ENCODE measurements at places on chromosomes 12 and 14.

DNA sequence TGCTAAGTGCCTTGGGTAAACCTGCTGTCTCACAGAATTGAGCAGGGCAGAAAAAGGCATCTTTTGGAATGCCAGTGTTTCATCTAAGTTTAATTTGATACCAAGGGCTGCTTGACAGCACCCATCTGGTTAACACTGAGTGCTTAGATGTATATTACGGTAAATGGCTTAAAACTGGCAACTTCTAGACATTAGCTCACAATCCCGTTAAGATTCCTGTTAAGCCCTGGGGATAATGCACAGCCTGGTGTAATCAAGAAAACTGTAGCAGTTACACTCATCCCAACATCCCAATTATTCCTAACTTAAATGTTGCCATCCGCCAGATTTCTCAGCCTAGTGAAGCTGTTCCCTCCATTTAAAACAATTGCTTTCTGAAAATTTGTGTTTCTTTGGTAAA is 29.9 kb downstream of the PPFIBP1 start:
- DNase-seq: no peak

DNA sequence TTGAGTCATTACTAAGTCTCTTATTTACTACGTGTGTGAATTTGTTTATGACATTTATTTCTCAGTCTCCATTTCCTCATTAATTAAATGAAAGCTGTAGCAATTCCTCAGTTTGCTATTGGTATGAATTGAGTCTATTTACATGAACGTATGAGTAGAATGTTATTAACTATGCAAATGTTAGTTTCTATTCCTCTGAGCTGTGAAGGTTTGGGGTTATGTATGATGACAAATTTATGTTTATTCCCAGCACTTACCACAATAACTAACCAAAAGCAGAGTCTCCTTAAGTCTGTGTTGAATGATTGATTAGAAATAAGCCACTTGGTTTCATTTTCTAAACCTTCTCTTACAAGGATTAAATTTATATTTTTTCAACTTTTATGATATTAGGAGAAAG is 1340.9 kb downstream of the FSCB start:
- DNase-seq: no peak

DNA sequence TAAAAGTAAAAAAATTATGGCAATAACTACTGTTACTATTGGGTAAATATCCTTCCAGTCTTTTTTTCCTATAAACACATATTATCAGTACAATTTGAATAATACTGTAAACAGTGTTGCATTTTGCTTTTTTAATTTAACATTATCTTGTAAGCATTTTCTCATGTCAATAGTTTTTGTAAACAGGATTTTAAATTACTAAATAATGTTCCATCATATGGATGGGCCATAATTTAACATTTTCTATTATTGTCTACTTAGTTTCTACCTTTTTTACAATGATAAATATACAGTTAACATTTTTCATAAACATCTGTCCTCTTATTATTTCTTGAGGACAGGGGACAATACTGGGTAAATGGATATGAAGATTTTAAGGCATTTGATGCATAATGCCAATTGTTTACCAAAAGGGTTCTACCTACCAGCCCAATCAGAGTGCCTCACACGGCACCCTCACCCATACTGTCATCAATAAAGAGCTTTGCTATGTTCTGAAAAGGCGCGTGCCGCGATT is 759 bp upstream of the ACVR1B start:
- DNase-seq: no peak

DNA sequence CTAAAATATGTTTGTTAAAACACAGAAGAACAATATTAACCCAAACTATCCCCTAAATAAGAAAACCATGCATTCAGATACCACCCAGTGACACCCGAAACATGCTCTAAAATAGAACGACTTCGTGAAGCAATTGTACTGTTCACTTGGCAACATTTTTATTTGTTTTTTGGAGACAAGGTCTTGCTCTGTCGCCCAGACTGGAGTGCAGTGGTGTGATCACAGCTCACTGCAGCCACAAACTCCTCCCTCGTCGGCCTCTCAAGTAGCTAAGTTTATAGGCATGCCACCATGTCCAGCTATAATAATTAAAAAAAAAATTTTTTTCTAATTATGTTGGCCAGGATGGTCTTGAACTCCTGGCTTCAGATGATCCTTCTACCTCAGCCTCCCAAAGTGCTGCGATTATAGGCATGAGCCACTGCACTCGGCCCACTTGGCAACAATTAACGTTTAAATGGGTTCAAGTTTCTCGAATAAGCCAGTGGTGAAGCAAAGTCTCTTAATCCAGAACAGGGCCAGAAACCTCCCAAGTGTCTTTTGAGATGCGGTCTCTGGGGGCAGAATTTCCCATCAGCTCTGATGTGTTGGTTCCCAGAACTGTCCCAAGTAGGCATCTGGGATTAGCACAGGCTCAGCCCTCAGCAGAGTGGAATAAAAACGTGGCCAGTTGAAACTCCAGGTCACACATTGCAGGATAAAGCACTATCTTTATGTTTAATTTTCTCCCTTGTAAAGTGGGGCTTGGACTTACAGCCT is 74.5 kb downstream of the TMCC3 start:
- no peak for DNase-seq

GRCh38 chr12:120944645-120945217 is 33.6 kb upstream of the HNF1A start:
- peak; percentile 72 for DNase-seq

All from CD8-positive, alpha-beta T cell (primary cell).